ENCODE measurements at places on chromosomes 2 and 18.
A peak's percentile ranks its signal among the peaks of the same experiment; 100 is the strongest.

- DNase-seq = no peak
These were observed 11.2 kb downstream of the MRPS5 start for GRCh38 chr2:95110395-95110794.

- no peak for DNase-seq
These were observed 72.5 kb downstream of the WDR7 start for GRCh38 chr18:56723706-56724105.

GRCh38 chr2:216689397-216689796 lies 6.0 kb downstream of the IGFBP5 start:
- DNase-seq = no peak

DNA sequence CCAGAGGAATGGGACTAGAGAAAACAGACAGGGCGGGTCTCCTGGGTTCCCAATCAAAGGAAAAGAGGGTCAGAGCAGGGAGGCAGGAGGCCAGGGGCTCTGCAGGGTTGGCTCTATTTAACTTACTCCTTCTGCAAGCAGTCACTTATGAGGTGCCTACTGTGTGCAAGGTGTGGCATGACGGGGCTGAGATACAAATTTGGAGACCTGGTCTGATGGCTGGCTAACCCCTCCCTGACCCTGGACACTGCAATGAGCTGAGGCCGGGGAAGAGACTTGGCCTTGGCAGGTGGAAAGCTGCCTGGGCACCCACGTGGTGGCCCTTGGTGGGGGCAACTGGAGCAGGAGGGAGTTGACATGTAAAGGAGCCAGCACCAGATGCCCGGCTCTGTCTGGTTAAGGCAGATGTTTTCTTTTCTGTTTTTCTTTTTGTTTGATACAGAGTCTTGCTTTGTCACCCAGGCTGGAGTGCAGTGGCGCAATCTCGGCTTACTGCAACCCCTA lies 148.5 kb upstream of the GATA6 start:
- DNase-seq = no peak

GRCh38 chr2:145723872-145724271 lies 1204.0 kb upstream of the ZEB2 start:
- DNase-seq = no peak

GRCh38 chr18:34220081-34220815 lies 4.5 kb downstream of the NOL4 start:
- no peak for DNase-seq

GRCh38 chr18:65994302-65994701 lies 243.5 kb downstream of the CDH7 start:
- DNase-seq = no peak

DNA sequence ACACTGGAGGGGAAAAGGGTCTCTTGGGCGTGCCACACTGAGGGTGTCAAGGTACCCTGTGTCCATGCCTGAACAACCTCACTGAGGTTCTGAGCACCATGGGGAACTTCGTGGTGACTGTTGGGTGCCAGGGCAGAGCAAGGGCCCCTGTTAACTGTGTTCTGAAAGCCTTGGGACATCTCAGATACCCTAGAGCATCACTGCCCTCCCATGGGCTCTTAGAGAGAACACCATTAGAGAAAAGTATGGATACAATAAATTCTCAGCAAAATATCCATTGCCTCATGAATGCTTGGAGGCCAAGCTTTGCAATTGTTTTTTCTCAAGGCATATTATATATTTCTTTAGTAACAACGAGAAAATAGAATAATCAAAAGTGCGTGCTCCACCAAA lies 488.5 kb upstream of the NRP2 start:
- no peak for DNase-seq

- DNase-seq = no peak
These were observed 11.9 kb upstream of the ARHGAP25 start for GRCh38 chr2:68722712-68723111.

GRCh38 chr2:45282646-45283045 lies 273.4 kb upstream of the SIX2 start:
- no peak for DNase-seq

- DNase-seq = no peak
These were observed 283.1 kb downstream of the CELF4 start for GRCh38 chr18:37282386-37283037.

DNA sequence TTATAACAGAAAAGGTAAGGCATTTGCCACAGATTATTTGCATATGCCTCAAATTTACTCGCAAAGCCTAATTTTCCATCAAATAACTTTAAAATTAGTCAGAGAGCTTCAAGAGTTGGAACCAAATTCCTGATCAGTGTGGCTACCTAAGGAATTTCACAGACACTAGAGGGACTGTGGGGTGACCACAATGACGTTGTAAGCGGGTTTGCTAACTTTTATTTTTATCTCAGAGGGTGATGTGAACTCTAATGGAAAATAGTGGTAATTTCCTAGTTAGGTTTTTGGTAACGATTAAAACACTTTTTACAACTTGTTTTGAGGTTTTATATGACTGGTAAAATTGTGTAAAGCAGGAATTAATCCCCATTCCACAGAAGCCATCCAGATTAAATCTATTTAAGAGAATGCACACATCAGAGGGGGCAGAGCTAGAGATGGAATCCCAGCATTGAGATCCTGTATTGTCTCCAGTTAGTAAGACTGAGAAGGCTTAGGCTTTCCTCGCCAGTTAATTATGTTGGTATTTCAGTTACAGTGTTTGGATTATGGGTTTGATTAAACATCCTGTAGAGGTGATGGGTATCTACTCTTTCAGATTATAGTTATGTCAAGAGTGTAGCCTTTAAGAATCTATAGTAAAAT lies 129.0 kb downstream of the GPD2 start:
- no peak for DNase-seq

GRCh38 chr2:206798000-206798399 lies 32.6 kb downstream of the FASTKD2 start:
- no peak for DNase-seq

GRCh38 chr2:231294571-231295362 lies 96.3 kb downstream of the ARMC9 start:
- DNase-seq = no peak

GRCh38 chr2:88857951-88858411 lies 166.5 kb downstream of the RPIA start:
- no peak for DNase-seq

DNA sequence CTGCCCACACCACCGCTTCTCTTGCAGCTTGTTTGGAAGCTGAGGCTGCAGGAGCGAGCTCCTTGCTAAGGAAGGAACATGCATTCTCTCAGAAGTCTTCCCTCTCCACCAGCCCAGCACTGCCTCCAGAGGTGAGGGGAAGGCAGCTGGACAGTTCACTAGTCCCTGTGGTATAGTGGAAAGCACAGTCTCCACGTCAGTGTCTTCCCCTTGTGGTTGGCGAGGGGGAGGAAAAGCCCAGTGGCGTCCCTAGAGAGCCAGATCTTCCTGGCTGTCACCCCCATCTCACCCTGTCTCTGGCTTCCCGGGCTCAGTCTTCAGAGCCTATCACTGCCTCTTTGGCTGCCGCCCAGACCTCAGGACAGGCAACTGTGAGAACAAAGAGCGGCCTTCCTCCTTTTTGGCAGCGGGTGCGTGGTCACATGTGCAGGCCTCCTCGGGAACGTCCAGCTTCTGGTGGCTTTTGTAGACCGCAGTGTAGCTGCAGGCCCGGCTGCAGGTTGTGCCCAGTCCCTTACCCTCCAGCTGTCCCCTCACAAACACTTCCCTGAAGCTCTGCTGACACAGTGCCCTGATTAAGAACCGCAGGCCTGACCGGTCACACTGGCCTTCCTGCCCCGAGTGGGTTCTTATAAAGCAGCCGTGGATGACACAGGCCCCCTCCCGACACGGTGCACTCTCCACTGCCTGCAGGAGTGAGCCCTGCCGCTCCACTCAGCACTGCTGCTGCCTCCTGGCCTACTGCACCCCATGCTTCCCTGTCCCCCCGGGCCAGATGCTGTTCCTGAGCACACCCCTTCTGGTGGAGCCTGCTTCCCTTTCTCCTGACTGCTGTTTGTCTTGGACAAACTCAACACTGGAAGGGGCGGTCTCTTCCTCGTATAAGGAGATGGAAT lies 90.9 kb downstream of the RNF144A start:
- no peak for DNase-seq

- no peak for DNase-seq
These were observed 12.4 kb downstream of the PFN4 start for GRCh38 chr2:24110660-24111303.

DNA sequence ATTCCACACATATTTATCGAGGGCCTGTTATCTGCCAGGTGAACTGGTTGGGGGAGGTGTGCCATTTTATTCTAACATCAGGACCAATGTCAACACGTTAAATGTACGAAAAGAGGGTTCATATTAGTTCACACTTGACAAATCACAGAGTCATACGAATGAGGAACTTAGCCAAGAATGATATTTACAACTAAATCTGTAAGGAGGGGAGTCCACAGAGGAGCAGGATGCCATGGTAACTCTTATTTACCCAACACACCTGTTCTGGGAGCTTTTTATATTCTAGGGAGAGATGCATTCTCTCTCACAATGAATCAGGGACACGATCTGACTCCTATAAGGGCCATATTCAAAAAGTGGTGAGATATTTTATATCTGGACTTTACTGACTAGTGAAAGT lies 144.1 kb downstream of the CDC42EP3 start:
- DNase-seq = no peak

DNA sequence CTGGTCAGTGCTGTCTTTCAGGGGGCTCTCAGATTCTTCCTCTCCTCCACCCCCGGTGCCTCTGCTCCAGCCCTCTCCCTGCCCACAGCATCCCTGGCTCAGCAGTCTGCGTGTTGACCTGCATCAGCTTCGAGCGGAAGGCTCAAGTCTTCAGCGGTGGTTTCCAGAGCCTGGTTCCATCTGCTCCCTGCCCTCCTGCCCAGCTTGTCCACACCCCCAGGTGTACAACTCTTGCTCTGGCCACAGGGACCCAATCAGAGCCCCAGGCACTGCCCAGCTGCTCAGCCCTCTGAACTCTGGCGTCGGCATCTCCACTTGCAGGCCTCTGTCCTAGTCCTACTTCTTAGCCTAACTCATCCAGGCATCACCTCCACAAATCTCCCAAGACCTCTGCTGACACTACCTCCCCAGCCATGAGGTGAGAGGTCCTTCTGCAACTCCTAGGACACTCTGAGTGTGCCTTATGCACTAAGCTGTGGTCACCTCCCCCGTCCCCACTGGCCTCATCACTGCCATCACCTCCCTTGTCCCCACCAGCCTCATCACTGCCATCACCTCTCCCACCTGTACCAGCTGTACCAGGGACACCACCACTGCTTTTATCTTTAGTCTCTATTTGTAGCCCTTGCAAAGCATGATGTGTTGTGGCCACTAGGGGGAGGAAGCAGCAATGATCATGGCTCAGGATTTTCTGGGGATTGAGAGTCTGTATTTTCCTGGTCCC lies 60.9 kb downstream of the EDAR start:
- no peak for DNase-seq

GRCh38 chr2:226984750-226985582 lies 149.1 kb downstream of the RHBDD1 start:
- DNase-seq = no peak

DNA sequence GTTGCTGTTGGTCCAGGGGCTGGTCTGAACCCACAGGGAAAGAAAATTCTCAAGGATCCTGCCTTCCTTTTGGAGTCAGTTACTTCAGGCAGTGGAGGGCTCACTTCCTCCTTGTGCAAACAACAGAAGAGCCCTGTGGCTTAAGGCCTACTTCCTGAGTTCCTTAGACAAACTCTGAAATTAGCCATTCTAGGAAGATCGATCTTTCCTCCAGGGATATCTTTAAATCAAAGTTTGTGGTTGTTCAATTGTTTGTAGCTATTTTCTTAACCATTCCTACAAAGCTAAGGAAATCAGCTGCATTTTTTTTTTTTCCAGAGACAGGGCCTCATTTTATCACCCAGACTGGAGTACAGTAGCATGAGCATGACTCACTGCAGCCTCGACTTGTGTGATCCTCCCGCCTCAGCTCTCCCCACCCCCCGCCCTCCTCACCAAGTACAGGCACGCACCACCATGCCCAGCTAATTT lies 156.0 kb downstream of the TANC1 start:
- peak; percentile 65 for DNase-seq

DNA sequence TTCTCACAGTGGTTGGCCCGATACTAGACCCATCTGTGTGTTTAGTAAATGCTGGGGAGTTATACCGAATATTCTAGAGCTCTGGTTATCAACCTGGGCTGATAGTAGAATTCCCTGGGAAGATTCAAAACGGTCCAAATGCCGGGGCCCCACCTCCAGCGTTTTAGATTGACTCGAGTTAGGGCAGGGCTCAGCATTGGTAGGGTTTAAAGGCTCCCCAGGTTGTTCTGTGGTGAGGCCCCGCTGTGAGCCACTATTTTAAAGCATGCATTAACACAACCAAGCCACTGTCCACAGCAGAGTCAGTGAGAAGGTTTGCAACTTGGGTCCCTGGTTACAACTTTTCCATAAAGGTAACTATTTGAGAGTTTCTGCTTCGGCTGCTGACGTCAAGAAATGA lies 73.6 kb downstream of the DYSF start:
- DNase-seq = no peak

GRCh38 chr2:133390156-133390555 lies 178.1 kb downstream of the NCKAP5 start:
- no peak for DNase-seq

GRCh38 chr18:10475654-10476291 lies 21.3 kb downstream of the APCDD1 start:
- no peak for DNase-seq

DNA sequence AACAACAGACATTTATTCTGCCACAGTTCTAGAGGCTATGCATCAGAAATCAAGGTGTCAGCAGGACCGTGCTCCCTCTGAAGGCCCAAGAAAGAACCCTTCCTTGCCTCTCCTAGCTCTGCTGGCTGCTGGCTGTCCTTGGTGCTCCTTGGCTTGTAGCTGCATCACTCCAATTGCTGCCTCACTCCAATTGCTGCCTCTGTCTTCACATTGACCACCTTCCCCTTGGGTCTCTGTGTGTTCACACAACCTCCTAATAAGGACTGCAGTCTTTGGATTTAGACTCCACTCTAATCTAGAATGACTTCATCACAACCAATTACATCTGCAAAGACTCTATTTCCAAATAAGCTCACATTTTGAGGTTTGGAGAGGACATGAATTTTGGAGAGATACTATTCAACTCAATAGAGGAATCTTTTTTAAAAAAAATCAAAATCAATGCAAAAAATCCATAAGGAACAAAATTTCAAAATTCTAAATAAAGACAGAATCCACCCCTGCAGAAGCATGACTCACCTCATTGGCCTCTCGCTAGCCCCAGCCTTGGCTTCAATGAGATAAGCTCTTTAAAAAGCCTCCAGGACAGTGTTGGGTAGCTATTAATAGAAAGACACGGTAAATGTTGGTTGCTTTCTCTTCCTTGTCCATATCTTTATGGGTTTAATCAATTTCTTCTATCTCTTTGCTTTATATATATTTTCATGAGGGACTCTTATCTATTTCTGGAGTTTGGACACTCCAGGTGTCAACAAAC lies 267.6 kb upstream of the MGAT5 start:
- DNase-seq = no peak

All from keratinocyte (primary cell).